Vagina (tissue), 2 donors: ENCODE measurements at places on chromosomes 12 and 14. TPM values are rescaled to one million over a fixed set of nuclear protein-coding genes. Genes with fewer than 3 reads are reported as not detected.

The PAPLN gene
- 16.2 TPM for total RNA-seq

The LTB4R gene
- total RNA-seq = 35.1 TPM

The HCAR1 gene
- 0.25 TPM for total RNA-seq

DNA sequence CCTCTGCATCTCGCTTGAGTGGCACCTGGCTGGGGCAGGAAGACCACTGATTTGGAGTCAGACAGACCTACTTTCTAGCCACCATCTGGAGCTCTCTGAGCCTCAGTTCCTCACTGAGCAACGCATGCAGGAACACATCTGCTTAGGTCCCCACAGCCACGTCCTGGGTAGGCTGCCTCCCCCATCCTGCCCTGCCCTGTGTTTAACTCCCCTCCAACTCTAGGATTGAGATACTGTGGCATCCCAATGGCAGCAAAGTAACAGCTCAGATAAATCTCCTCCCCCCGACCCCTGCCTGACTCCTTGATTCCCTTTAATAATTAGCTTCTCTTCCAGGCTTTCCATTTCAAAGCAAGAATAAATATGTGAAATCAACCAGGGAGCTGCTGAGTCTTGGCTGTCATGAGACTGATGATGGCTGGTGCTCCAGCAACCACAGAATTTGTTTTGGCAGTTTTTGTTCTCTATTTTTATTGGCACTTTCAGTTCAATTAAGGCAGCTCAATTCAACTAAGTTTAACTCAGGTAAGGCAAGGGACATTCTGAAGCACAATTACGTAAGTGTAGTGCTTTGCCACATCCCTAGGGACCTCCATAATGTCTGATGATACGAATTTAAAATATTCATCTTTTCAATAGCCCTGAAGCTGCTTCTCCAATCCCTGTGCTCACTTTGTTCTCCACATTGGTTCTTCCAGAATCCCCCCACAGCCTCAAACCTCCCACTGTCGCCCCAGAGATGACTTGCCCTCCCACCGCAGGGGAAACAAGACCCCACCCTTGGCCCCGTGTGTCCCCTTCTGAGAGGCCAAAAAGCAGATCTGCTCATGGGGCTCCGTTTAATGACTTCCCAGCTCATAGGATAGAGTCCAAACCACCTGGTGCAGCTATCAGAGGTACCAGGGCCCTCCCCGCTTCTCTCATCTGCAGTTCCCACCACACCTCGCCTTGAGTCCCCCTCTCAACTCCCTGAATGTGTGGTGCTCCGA, 58.2 kb downstream of the ESR2 start:
- no peaks in the 10 kb centered on the region for H3K36me3 ChIP-seq
- DNase-seq = no peak
- H3K4me1 ChIP-seq = no peaks in the 10 kb centered on the region
- no peak overlapping the region for H3K27ac ChIP-seq
- no peaks in the 10 kb centered on the region for H3K27me3 ChIP-seq
- H3K4me3 ChIP-seq = no peak overlapping the region

DNA sequence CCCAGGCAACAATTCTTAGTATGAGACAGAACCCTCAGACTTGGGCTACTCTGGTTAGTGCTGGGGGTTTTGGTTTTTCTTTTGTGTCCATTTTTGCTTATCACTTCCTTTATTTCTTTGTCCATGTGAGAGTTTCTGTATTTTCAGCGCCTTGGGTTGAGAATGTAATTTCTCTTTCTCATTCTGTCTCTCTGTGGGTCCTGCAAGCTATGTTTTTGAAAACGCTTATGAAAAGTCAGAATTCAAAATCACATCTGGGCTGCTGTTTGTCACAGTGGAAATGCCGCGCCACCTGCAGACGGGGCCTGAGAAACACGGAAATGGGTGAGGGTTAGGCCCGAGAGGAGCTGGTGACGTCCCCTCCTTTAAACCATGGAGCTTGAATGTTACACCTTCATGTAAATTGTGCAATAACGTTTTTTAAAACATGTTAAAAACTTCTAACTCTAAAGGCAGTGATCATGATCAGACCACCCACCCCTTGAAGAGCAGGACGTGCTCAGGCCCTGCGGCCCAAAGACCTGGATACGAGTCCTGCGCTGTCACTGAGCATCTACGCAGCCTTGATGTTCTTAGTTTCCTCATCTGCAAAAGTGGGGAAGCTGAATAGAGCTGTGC, 26.1 kb downstream of the JDP2 start:
- peaks cover 93% of the 10 kb centered on the region for H3K4me1 ChIP-seq
- H3K4me3 ChIP-seq = no peak overlapping the region

DNA sequence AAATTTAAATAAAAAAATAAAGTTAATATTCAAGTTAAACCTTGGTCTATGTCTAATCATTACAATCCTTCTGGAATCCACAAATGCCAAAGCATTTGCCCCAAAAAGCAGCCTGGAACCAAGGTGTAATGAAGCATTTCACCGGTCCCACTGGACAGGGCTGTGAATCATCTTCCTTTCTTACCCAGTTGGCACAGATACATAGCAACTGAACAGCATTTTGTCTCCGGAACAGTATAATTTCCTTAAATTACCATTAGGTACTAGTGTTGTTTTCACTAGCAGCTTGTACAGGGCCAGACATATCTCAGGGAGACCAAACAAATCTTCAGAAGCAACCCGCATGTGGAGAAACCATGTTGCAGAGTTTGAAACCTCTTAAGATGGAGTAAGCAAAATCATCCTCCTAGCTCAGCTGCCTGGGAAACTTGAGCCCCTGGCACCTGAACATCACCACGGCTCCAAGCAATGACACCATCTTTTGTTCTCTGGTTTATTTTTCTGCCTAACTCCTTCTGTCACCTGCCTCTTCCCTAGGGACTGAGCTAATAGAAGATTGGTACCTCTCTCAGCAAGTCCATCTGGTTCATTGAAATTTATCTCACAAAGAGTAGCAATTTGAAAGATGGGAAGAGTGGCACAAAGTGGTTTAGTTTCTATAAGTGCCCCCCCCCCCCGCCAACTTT, 17.9 kb upstream of the MDM1 start:
- DNase-seq = no peak
- H3K27ac ChIP-seq = no peak overlapping the region
- no peaks in the 10 kb centered on the region for H3K4me1 ChIP-seq
- H3K36me3 ChIP-seq = no peaks in the 10 kb centered on the region
